ENCODE measurements at places on chromosomes 3 and 15.

- DNase-seq, result no peak
These were observed 37.6 kb downstream of the GBE1 start for GRCh38 chr3:81723732-81724313.

- DNase-seq, result no peak
These were observed 33.9 kb upstream of the KIF23 start for GRCh38 chr15:69380100-69380725.

- no peak for DNase-seq
These were observed 12.3 kb upstream of the GFM1 start for GRCh38 chr3:158631981-158632380.

GRCh38 chr3:190360228-190360627 lies 27.7 kb upstream of the CLDN16 start:
- DNase-seq, result no peak

- DNase-seq, result no peak
These were observed 299.0 kb upstream of the GADL1 start for GRCh38 chr3:31193429-31193828.

DNA sequence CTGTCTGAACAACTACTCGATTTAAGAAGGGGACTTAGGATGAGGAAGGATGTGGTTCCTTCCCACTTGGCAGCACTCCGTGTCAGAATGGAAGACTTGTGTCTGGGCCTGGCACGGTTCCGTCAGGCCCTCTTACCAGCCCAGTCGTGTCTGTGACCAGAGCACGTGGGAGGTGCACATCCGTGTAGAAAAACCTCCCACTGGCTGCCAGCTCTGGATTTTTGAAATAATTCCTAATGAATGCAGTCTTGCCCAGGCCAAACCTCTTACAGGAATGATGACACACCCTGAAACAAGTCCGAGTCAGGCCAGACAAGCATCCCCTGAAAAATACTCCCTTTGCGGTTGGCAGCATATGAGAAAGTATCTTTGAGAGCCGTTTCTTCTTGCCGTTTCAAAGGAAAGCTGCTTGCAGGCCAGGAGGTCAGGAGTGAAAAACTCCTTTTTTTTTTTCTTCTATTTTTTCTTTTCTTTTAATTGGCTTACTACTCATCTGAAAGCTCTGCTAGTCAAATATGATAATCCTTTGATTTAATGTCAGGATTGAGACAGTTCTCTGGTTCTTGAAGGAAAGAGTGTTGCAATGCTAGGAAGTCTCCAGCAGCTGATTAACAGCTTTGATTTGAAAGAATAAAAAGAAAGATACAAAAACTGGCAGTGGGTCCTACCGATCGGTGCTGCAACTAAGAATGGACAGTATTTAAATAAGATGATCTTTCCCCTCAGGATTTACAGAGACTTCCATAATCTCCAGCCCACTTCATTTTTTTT lies 19.8 kb downstream of the IL1RAP start:
- DNase-seq, result no peak

DNA sequence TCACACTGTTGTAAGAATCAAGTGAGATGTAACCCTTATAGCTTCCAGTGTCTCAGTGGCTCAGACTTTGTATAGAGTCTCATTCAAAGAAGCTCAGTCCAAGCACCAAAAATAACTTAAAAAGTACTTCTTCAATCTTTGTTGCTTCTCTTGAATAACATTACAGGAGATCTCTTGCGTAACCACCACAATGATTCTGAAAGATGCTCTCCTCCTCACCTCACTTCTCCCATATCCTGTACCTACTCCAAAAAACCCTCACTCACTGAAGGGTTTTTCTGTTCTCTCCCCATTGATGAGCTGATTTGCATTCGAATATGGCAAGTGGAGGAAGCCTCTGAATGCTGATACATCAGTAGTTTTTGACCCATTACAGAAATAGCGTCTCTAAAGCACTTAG lies 39.4 kb upstream of the MRPS22 start:
- no peak for DNase-seq
